HL-60 (cell line): ENCODE measurements at places on chromosomes 6 and 20.
A peak's percentile ranks its signal among the peaks of the same experiment; 100 is the strongest.

GRCh38 chr6:150719099-150719766 lies 119.5 kb downstream of the PLEKHG1 start:
- no peak for DNase-seq

GRCh38 chr6:55886185-55886836 lies 10.9 kb upstream of the BMP5 start:
- no peak for DNase-seq

GRCh38 chr6:170393807-170394399 lies 87.3 kb downstream of the FAM120B start:
- no peak for DNase-seq

- no peak for DNase-seq
These were observed 114.7 kb upstream of the ZNF217 start for GRCh38 chr20:53708129-53708968.

- DNase-seq: no peak
These were observed 96.1 kb upstream of the BHLHE23 start for GRCh38 chr20:63102721-63103375.

- no peak for DNase-seq
These were observed 320.1 kb downstream of the ESR1 start for GRCh38 chr6:152127432-152128165.

- DNase-seq: no peak
These were observed 14.8 kb downstream of the ADGRF4 start for GRCh38 chr6:47713200-47713599.

DNA sequence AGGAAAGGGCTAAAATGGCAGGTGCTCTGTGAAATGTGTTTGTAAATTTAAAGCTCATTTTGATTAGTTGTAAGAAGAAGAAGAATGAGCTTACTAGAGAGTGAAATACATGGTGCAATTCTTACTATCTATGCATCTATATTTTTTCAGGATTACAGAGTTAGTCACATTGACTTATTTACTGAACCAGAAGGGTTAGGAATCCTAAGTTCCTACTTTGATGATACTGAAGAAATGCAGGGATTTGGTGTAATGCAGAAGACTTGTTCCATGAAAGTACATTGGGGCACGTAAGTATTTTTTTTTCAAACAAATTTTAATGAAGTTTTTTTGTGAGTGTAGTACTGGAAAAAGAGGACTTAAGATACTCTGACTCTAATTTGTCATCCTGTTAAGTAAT lies 99.3 kb downstream of the RTN4IP1 start:
- no peak for DNase-seq

DNA sequence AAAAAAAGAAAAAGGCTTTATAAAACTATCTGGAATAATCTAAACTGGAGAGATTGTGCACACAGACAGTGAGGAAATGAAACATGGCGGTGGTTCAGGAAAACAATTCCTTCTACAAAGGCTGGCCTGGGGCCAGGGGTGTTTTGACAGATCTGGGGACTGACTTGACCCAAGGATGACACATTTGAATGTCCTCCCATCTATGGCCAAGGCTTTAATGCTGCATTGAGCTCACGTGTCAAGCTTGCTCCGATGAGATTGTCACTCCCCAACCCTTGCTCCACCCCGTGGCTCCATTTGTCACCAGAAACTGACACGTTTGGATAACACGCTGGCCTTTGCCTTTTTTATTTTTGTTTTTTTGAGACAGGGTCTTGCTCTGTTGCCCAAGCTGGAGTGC lies 156.1 kb downstream of the ZFP64 start:
- DNase-seq: no peak

DNA sequence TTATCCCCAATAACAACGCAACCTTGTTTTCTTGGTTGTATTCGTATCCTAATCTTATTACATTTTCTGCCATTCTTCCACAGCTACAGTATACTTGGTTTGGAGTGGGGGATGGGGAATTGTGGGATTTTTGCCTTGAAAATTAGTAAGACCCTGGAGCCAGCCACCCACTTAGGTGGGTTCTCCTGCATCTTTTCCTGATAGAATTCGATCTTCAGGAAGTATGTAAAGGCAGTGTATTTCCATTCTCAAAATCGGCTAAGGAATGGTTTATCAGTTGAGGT lies 1.1 kb downstream of the ITCH start:
- DNase-seq: no peak

GRCh38 chr6:97113170-97113569 lies 169.8 kb downstream of the MMS22L start:
- DNase-seq: no peak

- DNase-seq: no peak
These were observed 308.7 kb downstream of the PKHD1 start for GRCh38 chr6:51778666-51779065.

- no peak for DNase-seq
These were observed 98.4 kb upstream of the CARMIL1 start for GRCh38 chr6:25180630-25181349.

DNA sequence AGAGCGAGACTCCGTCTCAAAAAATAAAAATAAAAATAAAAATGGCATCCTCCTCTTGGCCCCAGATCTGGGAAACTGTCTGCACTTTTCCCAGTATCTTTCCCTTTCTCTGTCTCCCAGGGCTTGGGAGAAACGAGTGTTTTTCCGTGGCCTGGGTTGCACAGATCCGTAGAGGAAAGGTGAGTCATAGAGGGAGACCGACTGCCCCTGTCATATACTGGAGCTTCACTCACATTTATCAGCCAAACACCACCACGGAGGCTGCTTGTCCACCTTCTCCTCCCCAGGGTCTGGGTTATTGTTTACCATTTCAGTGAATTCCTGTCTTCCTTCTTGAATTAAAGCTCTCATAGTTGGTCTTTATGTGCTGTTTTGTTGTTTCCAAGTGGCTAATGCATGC lies 31.9 kb upstream of the EIF2S2 start:
- DNase-seq: no peak

- no peak for DNase-seq
These were observed 164.3 kb downstream of the TSHZ2 start for GRCh38 chr20:53136473-53136872.

DNA sequence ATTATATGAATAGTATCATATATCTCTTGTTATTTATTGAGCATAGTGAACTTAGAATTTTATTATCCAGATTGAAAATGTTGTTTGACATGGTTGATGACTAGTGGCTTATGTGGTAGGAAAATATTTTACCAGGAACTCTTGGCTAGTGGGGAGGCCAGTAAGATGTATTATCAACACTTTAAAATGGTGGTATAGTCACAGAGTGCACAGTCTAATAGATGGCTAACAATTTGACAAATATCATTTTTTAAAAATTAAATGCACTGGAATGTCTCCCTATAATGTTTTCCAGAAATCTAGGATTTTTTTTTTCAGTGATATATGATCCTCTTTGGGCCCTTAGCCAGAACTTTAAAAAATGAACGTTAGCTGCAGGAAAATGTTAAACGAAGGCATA lies 26.9 kb upstream of the EYA4 start:
- no peak for DNase-seq

GRCh38 chr6:157754351-157754750 lies 68.7 kb upstream of the SNX9 start:
- DNase-seq: no peak

DNA sequence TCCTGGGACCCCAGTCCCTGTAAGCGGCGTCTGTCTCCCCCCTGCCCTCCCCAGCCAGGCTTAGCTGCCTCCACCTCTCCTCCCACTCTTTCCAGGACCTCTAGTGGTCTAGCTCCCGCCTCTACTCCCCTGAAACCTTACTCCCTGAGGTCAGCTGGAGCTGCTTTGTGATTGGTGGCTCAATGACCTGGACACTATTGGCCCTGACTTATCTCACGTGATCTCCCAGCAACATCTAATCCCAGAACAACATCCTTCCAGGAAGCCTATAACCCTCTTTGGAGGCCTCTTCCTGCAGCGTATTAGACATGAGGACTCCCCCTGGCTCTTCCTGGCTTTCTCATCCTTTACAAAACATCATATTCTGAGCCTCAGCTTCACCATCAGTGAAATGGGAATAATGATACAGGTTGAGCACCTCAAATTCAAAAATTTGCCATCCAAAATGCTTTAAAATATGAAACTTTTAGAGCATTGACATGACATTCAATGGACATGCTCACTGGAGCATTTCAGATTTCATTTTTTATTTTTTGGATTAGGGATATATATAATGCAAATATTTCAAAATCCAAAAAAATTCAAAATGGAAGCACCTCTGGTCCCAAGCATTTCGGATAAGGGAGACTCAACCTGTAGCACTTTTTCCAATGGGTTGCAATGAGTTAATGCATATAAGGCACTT lies 16.3 kb upstream of the SRC start:
- no peak for DNase-seq

- DNase-seq: no peak
These were observed 3.9 kb upstream of the FAM83C start for GRCh38 chr20:35296101-35296554.

GRCh38 chr20:8008733-8009132 lies 10.8 kb downstream of the TMX4 start:
- DNase-seq: no peak

DNA sequence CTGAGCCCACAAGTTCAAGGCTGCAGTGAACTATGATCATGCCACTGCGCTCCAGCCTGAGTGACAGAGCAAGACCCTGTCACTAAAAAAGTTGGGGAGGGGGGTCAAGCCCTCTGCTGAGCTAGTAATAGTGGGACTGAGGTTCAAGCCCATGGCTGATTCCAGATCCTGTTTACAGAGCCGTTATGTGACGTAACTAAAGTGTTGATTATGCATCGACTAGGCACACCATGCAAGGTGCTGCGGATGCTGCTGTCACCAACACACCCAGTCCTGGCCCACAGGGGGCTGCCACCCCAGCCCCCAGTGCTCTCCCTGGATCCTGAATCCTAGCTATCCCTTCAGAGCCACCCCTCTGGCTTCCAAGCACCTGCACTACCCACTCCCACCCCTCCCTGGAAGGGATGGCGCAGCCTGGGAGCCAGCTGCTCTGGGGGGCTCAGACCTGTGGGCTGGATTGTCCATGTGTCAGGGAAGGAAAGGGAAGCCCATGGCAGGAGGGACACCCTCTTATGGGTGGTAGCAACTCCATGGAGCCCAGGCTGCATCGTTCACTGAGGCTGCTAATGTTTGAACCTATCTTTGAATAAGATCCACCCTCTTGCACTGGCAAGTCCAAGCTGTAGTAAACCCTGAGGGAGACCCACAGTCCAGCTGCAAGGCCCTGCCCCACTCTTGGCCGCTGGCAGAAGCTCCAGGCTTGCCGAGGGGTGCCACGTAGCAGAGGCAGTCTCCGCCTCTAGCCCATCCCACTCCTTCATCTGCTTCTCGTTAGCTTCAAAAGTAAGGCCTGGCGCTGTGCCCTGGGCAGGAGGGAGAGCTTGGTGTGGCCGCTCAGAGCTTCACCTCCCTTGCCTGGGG lies 95.0 kb downstream of the SNX5 start:
- DNase-seq: no peak

DNA sequence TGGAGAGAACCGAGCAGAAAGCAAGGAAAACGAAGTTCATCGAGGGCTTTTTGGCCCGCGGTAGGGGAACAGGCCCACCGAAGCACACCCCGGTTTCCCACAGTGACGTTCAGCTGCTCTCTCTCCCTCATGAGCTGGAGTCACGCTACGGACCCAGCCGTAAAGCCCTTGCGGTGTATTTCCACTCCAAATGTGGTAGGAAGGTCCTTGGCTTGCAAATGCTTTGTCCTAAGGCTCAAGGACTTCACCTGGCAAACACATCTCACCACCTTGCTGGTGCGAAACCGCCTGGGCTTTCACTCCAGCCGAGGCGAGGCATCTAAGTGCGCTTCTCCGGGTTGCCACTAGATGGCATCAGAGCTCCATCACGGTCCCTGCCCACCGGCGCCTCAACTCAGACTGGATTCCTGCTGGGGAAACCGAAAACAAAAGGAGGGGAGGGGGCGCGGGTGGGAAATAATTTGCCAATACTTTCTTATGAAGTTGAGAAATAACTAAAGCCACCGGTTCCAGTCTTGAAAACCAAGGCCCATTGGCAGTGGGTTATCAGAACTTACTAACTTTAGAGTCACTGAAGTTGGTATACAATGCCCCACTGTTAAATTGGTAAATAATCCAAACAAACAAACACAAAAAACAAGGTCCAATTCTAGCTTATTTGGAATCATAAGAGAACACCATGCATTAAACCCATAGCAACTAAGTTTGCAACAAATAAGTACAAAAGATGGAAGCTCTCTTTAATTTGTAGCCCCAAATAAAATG lies 13.4 kb upstream of the FOXC1 start:
- DNase-seq: peak; percentile 60

GRCh38 chr6:114287461-114287860 lies 55.4 kb downstream of the HS3ST5 start:
- no peak for DNase-seq

- no peak for DNase-seq
These were observed 29.0 kb downstream of the ARMC2 start for GRCh38 chr6:108877046-108877751.

DNA sequence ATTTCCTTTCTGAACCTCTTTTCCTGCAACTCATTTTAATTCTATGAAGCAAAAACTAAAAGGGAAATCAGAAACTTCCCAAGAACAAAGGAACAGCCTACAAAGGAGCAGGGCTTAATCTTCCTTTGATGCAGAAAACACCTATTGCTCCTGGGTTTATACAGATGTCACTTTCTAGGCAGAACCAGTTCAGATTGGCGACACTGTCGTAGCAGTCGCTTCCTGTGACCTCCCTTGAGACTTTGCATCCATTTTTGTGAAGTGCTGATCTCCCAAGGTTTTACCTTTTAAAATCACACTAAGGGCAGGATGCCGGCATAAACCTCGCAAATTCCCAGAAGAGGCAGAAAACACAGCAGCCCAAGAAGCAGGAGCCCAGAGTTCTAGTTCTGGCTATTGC lies 40.1 kb downstream of the JAG1 start:
- DNase-seq: no peak

- DNase-seq: no peak
These were observed 72.9 kb downstream of the SGK1 start for GRCh38 chr6:134245041-134245440.

GRCh38 chr6:38027685-38028373 lies 208.3 kb downstream of the ZFAND3 start:
- peak; percentile 5 for DNase-seq

DNA sequence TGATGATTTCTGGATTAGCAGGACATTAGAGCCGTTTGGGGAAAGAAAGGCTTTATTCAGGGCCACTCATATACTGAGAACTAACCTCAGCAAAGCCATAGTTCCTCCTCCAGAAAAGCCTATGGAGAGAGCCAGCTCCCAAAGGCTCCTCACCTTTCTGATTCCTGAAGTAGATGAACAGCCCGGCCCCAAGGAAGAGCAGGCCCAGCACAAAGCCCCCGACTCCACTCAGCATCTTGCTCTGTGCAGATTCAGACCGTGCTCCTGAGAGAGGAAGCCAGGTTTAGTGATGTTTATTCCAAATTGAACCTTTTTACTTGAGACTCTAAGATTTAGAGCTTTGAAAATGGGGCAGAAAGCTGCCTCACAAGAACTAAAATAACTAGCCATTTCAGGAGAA lies 9.1 kb downstream of the HLA-DRB1 start:
- DNase-seq: no peak

DNA sequence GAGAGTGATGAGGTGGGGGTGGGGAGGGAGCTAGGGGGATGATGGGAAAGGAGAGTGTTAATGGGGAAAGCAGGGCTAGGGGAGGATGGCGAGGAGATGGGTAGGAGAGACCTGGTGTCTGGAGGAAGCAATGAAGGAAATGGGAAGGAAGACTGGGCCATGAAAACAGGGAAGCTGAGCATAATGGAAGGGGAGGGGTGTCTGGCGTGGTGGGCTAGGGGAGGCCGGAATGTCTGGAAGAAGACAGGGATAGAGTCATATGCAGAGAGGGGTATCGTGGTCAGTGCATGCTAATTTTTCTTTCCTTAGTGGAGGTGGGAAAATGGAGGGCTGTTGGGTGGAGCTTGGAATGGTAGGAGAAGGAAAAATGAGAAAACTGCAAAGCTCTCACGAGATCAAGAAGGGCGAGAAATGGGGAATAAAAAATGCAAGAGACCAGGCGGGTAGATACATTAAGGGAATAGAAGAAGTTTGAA lies 423 bp downstream of the KLHDC3 start:
- DNase-seq: no peak
